T-helper 9 cell (primary cell): ENCODE measurements at places on chromosomes 4 and X.

DNA sequence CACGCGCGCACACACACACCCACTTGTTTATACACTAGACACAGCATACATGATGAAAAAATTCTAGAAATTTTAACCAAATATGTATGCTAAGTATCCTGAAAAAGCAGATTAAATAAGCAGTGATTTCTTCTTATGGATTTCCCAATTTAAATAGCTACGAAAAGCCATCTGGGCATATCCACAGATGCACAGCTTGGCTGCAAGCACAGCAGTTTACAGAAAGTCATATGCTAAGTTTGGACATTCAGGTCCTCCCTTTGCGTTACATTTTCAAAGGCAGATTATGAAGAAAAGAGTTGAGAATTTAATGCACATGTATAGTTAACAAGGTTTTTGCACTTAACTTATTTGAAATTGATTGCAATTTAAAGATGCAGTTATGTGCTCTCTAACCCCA lies 542.2 kb upstream of the EPHA5 start:
- DNase-seq: no peak

DNA sequence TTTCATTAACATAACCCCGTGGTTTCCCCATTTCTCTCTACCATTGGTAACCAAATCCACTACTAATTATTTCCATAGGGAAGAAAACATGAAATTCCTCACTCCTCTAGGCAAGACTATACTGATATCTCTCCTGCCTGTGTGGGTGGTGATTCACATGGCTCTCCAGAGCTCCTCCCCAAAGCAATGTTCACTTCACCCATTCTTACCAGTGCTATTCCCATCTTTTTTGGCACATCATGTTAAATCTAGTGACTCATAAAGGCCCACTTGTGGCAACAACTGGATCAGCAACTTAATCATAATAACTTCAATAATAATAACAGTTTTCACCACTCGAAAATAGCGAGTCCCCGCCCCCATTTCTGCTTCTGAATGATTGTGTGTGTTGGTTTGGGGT lies 6.1 kb upstream of the HCCS start:
- DNase-seq: no peak

DNA sequence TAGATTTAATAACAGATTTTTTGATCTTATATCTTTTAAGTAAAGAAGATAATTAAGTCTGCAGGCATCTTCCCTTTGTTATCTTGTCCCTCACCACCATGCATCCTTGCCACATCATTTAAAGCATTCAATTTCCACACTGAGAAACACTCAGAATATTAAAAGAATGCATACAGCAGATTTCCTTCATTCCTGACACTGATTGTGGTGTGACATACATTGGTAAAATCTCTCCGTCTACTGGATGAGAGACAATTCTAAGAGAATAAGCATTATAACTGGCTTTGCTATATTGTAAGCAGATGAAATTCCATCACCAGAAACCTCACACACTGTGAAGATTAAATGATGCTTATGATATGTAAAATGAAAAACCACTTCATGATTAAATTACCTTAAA lies 97.4 kb upstream of the TRPC5OS start:
- no peak for DNase-seq

DNA sequence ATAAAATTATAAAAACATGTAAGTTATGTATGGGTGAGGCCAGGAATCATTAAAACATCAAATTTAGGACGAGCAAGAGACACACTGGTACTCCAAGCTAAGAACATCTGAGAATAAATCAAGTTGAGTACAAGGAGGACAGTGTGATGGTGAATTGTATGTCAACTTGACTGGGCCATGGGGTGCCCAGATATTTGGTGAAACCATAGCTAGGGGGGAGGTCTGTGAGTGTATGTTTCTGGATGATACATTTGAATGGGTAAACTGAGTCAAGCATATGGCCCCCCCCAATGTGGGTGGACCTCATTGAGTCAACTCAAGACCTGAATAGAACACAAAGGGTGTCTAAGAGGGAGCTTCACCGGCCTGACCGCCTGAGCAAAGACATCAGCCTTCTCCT lies 115.3 kb upstream of the BCOR start:
- DNase-seq: no peak

- no peak for DNase-seq
Observed at GRCh38 chr4:103324811-103325210, 126.7 kb upstream of the CENPE start.
